Fibroblast of the aortic adventitia (primary cell): ENCODE measurements at places on chromosomes 6 and 20.

DNA sequence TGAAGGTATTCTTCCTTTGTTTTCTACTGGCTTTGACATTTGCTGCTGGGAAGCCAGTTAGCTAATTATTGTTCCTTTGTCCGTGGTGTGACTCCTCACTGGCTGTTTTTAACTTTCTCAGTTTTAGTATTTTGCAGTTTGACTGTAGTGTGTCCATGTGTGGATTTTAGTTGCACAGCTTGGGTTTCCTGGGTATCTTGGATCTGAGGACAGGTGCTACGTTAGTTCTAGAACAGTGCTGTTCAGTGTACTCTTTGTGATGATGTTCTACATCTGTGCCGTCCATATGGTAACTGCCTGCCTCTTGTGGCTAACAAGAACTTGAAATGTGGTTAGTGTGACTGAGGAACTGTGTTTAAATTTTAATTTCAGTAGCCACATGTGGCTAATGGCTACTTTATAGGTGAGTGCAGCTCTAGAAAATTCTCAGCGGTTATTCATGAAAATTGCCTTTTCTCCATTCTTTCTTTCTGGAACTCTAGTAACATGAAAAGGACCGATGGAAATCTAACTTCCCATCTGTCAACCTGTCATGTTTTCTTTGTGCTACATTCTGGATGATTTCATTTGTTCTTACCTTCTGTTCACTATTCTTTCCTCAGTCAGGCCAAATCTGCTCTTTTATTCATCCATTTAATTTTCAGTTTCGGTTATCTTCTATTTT lies 7.4 kb downstream of the SNX9 start:
- no peak for DNase-seq

- DNase-seq: no peak
Observed at GRCh38 chr6:113019176-113019575, 672.0 kb downstream of the RFPL4B start.

DNA sequence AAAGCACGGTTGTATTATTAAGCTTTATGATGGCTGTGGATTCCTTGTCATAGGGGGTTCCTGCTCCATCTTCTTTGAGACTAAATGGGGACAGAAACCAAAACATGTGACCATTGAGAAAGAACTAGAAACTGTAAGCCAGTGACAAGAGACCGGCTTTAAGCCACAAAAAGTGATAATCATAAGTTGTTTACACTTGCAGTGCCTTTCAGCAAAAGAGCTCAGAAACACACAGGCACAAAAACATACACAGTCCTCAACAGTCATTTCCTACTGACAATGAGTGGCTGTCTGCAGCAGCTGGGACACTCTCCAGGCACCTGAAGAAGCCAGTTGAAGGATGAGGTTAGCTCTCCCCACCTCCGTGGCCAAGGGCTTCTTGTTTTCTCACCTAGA lies 20.0 kb upstream of the UBE2J1 start:
- no peak for DNase-seq

DNA sequence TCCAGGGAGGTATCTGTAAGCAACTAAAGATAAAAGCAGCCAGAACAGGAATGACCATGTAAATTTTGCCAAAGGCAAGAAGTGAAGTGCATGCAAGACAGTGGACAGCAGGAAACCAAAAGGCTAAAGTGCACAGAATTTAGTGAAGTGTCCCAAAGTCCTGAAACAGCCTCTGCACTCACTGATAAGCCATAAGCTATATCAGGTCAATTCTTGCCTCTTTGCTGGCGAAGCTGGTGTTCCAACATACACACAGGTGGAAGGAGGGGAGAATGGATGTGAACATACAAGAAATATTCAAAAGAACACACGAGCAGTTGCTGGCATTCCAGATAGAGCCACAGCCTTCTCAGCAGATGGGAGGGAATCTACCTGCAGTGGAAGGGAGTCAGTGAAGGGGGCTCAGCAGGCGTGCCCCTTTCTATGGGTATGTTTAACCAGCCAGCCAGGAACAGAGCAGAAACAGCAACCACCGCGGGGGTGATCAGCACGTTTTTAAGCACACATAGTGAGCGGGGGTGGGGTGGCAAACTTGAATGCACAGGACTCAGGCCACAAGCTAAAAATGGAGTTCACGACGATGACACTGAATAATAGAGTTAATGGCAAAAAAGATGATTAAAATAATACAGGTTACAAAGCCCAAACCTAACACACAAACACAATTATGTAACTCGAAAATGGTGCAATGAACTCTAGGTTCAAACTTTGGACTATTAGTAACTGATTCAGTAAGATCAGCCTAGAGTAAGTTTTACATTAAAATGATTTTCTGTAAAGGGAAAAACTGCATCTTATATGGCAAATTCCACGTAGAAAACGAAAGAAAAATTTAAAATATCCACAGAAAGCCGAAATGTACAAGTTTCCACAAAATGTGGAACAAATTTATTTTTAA lies 1.2 kb downstream of the ECI2 start:
- DNase-seq: peak; percentile 11

DNA sequence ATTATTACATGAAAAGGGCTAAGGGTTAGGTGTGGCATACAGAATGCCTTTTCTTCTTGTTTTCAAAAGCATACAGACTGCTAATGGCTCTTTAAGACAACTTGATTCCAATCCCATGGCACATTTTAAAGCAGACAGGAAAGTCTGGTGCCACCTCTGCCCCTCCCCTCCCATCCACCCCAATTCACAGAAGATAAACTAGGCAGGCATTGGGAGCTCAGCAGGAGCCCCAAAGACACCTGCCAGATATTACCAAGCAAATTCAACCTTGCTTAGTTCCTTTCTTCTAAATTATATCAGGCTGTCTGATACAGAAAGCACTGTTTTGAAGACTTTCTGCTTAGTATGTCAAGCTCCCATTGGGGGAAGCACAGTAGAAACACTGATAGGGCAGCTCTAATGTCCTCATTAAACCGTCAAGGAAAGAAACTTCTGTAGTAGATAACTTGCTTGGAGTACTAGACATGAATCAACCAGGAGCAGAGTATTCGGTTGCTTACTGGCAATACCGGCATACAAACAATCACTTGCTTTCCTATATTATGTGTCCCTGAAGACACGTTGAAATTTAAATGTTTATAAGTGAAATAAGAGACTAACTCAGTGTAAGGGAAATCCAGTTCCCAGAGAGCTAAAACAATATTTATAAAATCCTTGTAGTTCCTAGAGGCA lies 13.0 kb downstream of the SESN1 start:
- DNase-seq: no peak

DNA sequence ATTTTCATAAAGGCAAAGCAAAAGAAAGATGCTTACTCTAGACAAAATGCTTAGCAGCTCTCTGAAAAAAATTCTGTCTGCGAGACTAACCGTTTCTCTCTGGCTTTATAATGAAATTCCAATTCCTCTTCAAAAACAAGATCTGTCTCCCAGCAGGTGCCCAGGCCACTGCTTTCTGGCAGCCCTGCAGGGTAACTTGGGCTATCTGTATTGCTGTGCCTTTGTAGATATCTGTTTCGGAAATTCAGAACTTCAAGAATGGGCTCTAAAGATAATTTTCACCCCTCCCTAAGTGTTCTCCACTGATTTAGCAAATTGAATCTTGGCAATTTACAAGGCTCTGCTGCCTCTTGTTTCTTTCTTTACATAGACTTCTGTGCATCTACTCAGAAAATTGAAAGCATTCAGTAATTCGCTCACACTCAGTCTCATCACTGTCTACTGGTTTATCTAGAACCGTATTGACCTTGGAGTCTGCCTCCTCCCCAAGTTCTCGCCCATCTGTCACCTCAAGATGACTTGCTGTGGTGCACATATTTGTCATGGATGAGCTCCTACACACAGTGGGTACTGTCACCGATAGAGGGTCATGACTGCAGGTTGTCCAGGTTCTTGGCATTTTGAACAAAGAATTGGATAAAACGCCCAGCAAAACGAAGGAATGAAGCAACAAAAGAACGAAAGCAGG lies 26.4 kb upstream of the FABP7 start:
- DNase-seq: no peak

DNA sequence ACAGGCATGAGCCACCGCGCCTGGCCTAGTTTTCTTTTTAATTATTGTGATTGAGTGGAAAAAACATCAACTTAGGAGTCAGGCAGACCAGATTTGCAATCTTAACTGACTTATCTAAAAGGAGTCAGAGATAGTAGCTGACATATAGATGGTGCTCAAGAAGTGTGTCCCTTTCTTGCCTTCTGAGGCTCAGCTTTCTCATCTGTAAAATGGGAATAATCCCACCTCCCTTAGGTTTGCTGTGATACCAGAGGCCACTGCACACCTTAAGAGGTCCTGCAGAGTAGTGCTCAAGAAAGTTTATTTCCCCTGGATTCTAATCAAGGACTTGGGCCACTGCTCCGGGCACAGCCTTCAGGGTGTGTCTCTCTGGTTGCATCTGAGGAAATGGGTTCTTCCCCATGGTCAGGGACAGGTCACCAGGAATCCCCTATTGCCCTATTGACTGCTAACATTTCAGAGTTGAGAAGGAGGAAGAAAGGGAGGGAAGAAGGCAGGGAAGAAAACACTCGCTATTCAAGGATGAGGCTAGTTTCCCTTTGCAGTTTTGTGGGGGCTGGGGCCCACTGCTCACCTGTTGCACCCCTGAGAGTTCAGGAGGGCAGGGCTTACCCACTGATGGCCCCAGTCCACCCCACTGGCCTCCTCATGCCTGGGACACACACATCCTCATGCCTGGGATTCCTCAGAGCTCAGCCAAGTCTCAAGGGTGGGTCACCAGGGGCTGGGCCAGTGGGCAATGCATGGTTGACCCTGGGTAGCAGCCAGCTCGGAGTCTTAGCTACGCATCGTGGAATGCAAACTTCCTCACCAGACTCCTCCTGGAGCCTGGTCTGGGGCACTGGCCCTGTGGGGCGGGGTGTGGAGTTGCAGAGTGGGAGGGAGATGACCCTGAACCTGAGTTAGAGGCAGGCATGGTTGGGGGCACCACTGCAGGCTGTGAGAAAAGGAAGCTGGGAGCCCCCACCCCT lies 21.2 kb downstream of the C6orf132 start:
- peak; percentile 42 for DNase-seq

DNA sequence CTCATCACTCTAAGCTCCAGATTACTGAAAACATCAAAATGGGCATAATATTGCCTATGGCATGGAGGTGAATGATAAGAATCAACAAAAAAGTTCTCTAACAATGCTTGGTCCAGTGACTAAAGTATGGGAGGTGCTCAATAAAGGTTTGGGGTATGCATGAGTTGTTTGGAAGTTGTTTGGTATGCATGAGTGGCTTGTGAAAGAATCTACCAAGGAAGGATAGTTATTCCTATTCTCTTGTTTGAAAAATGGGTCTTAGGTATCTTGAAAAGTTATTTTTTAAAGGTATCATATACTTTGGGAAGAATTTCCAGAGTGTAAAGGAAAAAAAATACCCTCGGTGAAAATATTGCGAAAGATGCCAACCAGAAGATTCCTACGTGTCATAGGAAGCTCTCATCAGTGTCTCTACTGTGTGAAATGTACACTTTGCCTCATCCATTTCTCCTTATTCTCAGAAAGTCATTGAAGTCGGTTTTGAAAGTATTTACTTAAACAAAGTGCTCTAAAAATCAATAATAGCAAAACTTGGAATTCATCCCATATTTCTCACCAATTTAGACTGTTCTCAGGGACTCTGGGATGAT lies 449.8 kb downstream of the ADGRB3 start:
- no peak for DNase-seq

- DNase-seq: no peak
Observed at GRCh38 chr6:40036186-40036585, 101.9 kb upstream of the MOCS1 start.

DNA sequence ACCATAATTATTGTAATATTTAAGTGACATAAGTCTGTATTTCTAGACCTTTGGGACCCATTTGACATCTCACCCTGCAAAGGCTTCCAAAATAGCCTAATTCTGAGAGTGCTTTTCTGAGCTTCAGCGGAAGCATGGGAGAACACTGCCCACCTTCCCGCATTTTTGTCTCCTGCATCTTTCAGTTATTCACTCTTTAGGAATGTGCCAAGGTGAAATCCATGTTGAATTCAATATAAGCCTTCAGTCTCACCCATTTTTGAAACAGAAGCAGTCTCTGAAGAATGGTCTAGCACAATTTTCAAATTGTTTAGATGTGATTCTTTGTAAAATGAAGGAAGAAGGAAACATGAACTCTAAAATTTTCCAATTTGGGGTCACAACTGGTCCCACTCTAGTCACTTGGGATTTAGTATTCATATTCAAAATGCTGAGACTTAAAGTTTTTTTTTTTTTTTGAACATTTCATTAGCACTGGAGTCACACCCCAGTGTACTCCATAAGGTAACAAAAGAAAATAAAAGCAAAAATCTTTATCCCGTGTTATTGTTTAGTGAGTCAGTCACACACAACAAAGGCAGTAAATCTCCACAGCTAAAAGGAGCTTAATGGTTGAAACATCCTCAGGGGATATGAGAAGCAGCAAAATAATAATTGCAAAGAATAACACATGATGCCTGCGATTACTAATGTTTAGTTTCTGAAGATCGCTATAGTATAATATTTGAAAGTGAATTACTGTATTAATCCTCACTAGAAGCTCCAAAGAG lies 479.9 kb upstream of the BTBD3 start:
- no peak for DNase-seq

- no peak for DNase-seq
Observed at GRCh38 chr20:24873025-24873620, 75.9 kb upstream of the CST7 start.

- peak; percentile 89 for DNase-seq
Observed at GRCh38 chr6:148464319-148465010, 121.8 kb downstream of the SASH1 start.

- no peak for DNase-seq
Observed at GRCh38 chr6:166772518-166772917, 145.5 kb upstream of the RPS6KA2 start.

DNA sequence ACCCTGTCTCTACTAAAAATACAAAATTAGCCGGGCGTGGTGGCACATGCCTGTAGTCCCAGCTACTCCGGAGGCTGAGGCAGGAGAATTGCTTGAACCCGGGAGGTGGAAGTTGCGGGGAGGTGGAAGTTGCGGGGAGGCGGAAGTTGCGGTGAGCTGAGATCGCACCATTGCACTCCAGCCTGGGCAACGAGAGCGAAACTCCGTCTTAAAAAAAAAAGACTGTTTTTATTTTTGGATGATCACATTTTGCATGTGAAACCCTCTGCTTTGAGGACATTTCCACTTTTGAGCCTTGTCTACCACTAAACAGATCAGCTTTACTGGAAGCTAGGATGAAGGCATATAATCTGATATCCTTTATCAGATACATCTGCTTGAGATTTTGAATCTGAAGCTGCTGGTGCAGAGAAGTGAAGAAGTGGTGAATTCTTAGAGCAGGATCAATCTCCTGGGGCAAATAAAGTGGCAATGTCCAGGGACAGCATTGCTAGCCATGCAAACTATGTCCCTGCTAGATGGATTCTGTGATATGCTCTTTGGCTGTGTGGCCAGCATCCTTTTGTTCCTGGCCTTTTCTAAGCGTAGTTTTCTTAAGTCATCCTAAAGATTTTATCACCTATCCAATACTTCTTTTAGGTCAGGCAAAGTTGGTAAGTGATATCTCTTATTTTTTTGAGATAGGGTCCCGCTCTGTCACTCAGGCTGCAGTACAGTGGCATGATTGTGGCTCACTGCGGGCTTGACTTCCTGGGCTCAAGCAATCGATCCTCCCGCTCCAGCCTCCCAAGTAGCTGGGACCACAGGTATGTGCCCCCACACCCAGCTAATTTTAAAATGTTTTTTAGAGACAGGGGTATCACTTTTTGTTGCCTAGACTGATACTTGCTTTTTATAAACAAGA lies 23.3 kb downstream of the RBL1 start:
- no peak for DNase-seq
